Stimulated activated naive B cell treated with anti-CD40 and anti-IgM and Interleukin-4, amounts not matched to agents 10 μg/mL and 1 μg/mL and 100 μg/mL, for 72 hours (primary cell): ENCODE measurements at places on chromosomes 12 and 14.

DNA sequence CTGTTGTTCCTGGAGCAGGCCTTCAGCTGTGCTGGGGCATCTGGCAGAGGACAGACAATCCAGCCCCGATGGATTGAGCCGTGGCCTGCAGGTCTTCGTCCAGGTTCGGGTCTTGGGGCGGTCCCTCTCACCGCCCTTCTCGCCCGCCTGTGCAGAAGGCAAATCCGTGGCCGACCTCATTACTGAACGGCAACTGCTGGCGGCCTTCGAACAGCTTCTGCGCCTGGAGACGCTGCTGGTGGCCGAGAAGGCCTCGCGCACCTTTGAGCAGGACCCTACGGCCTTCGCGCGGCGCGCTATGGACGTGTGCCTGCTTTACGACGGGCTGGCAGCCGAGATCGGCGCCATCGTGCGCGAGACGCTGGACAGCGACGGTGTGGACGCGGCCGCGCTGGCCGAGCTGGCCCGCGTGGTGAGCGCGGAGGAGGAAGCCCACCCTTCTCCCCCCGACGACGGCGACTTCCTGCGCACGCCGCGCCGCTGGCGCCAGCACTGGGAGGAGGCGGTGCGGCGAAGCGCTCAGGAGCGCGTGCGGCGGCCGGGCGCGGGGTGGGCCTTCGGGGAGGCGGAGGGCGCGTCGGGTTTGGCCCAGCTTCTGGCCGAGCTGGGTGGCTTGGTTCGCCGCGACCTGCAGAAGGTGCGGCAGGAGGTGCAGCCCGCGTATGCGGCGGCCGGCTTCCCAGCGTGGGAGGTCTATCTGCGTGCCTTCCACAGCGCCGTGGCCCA is 7.6 kb downstream of the EXOC3L4 start:
- DNase-seq: no peak

DNA sequence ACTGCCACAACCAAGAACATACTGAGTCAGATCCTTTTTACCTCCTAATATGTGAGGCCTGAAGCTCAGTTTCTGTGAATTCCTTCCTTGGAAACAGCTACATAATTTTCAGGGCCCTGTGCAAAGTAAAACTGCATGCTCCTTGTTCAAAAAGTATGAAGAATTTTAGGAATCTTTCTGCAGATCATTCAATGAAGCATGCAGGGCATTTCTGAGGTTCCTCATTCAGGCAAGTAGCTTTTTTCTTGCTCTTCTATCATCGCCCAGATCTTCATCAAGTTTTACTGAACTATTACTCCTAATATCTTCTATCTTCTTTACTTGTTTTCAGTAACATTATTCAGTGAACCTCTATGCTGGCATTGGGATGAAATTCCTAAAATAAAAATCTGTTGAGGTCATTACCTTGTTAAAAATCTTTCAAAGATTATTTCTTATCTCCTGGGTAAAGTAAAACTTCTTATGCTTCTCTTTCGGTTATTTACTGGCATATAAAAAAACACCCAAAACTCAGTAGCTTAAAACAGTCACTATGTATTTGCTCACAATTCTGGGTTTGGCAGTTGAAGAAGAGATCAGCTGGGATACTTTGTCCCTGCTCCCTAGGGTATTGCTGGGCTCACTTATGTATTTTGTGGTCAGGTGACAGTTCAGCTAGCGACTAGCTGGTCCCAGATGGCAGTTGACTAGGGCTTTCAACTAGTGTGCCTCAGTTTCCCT is 42.6 kb upstream of the KRR1 start:
- no peak for DNase-seq

DNA sequence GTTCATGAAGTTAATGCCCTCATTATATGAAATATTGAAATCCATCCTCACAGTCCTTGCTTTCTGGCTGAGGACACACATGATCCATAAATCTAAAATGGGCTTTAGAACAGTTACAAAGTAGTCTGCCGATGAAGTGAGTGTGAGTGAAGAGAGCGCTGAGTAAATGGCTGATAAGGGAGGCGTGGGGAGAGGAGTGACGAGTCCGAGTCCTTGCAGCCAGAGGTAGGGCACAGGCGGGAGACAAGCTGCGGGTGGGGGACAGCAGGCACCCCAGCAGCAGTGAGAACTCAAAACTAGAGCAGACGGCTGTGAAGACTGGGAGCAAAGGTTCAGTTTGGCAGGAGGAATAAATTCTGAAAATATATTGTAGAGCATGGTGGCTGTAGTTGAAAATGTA is 140.1 kb upstream of the ATP2B1 start:
- no peak for DNase-seq

GRCh38 chr12:62912644-62913043 is 22.3 kb downstream of the PPM1H start:
- DNase-seq: no peak

DNA sequence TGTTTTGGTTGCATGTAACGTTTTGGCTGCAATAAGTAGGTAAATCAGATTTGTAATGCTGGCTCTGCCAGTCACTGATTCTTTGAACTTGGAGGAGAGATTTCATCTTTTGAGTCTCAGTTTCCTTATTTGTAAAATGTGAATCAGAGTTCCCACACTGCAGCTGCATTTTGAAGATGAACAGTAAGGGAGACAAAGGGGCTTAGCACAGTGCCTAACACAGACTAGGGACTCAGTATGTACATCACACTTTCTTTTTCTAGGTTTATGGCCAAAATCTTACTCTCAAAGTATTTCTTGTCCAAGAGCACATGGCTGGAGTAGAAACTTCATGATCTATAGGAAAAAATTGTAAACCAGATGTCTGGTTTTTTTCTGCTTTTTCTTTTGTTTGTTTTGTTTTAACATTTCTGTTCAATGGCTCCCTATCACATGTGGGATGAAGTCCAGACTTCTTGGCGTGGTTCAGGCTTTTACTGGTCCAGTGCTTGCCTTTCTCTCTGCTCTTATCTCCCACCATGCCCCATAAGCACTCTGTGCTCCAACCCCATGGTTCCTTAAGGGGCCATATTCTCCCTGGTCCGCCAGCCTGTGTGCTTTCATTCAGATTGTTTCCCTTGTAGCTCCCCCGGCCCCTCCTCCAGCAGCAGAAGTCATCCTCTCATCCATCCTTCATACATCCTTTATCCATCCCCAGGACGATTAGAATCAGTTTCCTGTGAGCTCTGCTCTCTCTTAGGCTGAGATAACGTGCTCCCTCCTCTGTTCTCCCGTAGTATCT is 58.0 kb downstream of the SYNE2 start:
- DNase-seq: no peak
